Prostate gland (tissue), 2 donors: ENCODE measurements at places on chromosomes 1 and 21. TPM values are rescaled to one million over a fixed set of nuclear protein-coding genes. Genes with fewer than 3 reads are reported as not detected.

SLC5A9 gene
- not detected for total RNA-seq

RBM11 gene
- total RNA-seq = 4.1 TPM

TBCE gene
- 25.0 TPM for total RNA-seq

PLEKHN1 gene
- total RNA-seq = 1.4 TPM

RHOU gene
- 39.6 TPM for total RNA-seq

CD1E gene
- total RNA-seq = 1.2 TPM

YOD1 gene
- total RNA-seq = 6.2 TPM

NECTIN4 gene
- 18.6 TPM for total RNA-seq

CSMD2 gene
- total RNA-seq = 0.14 TPM

OR14I1 gene
- not detected for total RNA-seq

ACOT11 gene
- total RNA-seq = 18.6 TPM

C1QB gene
- 151 TPM for total RNA-seq

TEKT2 gene
- total RNA-seq = 6.0 TPM

FAM177B gene
- total RNA-seq = 0.23 TPM

CD52 gene
- total RNA-seq = 5.3 TPM

DNA sequence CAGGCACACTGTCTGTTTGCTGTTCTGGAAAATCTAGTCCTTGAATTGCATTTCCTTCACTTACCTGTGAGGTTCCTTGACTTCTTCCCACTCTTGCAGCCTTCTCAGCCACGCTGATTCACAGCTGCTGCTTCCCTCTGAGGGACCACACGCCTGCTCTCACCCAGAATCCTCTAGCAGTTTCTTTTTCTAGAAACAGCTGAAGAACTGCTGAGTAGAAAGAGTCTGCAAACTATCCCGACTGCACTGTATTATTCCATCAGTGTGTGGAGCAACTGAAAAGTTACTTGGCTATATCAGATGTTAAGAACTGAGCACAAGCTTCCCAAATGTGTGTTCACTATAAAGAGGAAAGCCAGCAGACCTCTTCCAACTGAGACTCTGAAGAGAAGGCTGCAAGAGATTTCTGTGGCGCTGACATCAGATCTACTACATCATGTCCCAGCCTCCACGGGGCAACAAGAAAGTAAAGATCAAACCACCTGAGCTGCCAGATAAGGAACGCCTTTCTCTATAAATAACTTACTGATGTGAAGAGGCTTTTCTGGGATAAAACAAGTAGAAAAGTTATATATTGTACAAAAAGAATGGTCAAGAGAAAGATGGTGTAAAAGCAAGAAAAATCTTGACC is 226.6 kb downstream of the RERE start:
- no peaks in the 10 kb centered on the region for H3K36me3 ChIP-seq
- H3K4me1 ChIP-seq = peaks cover 2% of the 10 kb centered on the region
- no peaks in the 10 kb centered on the region for H3K27me3 ChIP-seq
- DNase-seq = no peak
- H3K27ac ChIP-seq = no peak overlapping the region

GRCh38 chr1:225480825-225481434 is 53.1 kb upstream of the LBR start:
- DNase-seq = no peak
- H3K4me3 ChIP-seq = no peak overlapping the region
- H3K27me3 ChIP-seq = no peaks in the 10 kb centered on the region
- no peaks in the 10 kb centered on the region for H3K4me1 ChIP-seq
- H3K36me3 ChIP-seq = no peaks in the 10 kb centered on the region
- H3K27ac ChIP-seq = no peak overlapping the region

GRCh38 chr1:224726441-224727182 is 110.5 kb downstream of the CNIH3 start:
- H3K4me1 ChIP-seq = no peaks in the 10 kb centered on the region
- no peak for DNase-seq
- no peak overlapping the region for H3K27ac ChIP-seq
- H3K27me3 ChIP-seq = no peaks in the 10 kb centered on the region
- no peaks in the 10 kb centered on the region for H3K36me3 ChIP-seq

- H3K27me3 ChIP-seq = no peaks in the 10 kb centered on the region
- H3K36me3 ChIP-seq = no peaks in the 10 kb centered on the region
- H3K27ac ChIP-seq = no peak overlapping the region
- H3K4me1 ChIP-seq = peaks cover 4% of the 10 kb centered on the region
- no peak overlapping the region for H3K4me3 ChIP-seq
These were observed 4.3 kb downstream of the PRMT2 start for GRCh38 chr21:46639489-46640386.

DNA sequence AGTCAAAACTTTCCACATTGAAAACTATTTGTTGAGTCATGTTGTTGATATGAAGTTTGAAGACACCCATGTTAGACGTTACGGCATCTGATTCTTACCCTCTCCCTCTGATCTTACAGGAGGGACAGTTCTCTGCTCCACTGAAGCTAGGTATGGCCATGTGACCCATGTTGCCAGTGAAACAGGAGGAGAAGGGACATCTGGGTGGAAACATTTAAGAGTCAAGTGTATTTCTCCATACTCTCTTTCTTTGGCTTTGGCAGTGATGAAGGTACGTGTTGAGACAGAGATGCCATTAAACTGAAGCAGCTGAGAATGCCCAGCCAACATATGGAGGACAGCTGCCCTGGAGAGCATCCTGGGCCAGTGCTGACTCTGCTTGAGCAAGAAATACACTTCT is 198.4 kb upstream of the PTGFR start:
- no peaks in the 10 kb centered on the region for H3K27me3 ChIP-seq
- H3K4me3 ChIP-seq = no peak overlapping the region
- no peaks in the 10 kb centered on the region for H3K36me3 ChIP-seq
- no peak for DNase-seq

DNA sequence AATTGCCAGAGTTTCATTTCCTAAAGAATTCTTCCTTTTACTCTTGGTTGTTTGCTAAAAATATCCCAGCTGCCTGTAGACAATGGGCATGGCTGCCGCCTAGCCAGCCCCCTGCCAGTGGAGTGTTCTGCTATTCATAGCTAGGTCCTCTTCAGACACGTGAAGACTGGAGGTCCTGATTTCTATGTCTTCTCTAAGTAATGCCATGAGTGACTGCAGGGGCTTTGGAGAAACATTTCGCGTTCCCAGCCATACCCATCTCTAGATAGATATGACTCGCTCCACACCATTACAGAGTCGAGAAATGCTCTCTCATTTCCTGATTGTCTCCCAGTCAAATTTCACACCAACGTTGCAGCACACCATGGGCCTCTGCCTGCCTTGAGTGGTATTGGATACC is 99.5 kb upstream of the BACE2 start:
- no peak overlapping the region for H3K27ac ChIP-seq
- no peaks in the 10 kb centered on the region for H3K4me1 ChIP-seq
- no peak overlapping the region for H3K4me3 ChIP-seq
- no peaks in the 10 kb centered on the region for H3K36me3 ChIP-seq
- no peaks in the 10 kb centered on the region for H3K27me3 ChIP-seq

DNA sequence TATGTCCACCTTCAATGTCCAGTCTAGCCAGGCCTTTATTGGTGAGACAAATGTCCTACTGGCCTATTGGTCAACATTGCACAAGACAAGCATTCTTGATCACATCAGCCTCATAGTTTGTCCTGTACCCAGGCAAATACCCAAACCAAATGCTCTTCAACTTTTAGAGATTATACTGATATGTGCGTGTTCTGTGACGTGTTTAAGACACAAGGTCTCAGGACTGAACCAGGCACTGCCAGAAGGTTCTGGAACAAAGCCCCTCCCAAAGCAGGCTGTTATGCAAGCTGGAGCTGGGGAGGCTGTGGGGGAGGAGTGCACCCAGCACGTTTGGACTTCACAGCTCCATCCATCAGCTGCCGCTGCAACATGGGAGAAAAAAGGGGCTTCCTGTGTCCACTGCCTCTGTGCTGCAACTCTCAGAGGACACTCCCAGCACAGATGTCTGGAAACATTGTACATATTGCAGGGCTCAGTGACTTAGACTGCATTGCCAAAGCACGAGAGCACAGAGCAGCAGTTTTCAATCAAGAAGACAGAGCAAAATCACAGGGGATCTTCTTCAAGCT is 45.9 kb downstream of the NID1 start:
- H3K36me3 ChIP-seq = no peaks in the 10 kb centered on the region
- no peaks in the 10 kb centered on the region for H3K27me3 ChIP-seq
- no peak for DNase-seq
- no peak overlapping the region for H3K4me3 ChIP-seq

- H3K4me1 ChIP-seq = no peaks in the 10 kb centered on the region
- no peaks in the 10 kb centered on the region for H3K36me3 ChIP-seq
- H3K27me3 ChIP-seq = no peaks in the 10 kb centered on the region
- DNase-seq = no peak
- no peak overlapping the region for H3K4me3 ChIP-seq
- H3K27ac ChIP-seq = no peak overlapping the region
These were observed 38.8 kb upstream of the CTBS start for GRCh38 chr1:84613026-84613425.

GRCh38 chr1:163875200-163875926 is 553.6 kb downstream of the NUF2 start:
- H3K36me3 ChIP-seq = no peaks in the 10 kb centered on the region
- no peaks in the 10 kb centered on the region for H3K27me3 ChIP-seq
- peaks cover 4% of the 10 kb centered on the region for H3K4me1 ChIP-seq
- no peak for DNase-seq
- no peak overlapping the region for H3K27ac ChIP-seq

GRCh38 chr1:53066891-53067738 is 5.1 kb downstream of the PODN start:
- no peak for DNase-seq
- H3K27ac ChIP-seq = no peak overlapping the region
- peaks cover 4% of the 10 kb centered on the region for H3K27me3 ChIP-seq
- H3K4me3 ChIP-seq = no peak overlapping the region
- no peaks in the 10 kb centered on the region for H3K4me1 ChIP-seq

- H3K27me3 ChIP-seq = peaks cover 2% of the 10 kb centered on the region
- no peaks in the 10 kb centered on the region for H3K4me1 ChIP-seq
- no peak overlapping the region for H3K27ac ChIP-seq
- no peak for DNase-seq
- no peak overlapping the region for H3K4me3 ChIP-seq
These were observed 146.4 kb upstream of the POU3F1 start for GRCh38 chr1:38193040-38193439.

GRCh38 chr1:31549809-31550620 is 26.3 kb upstream of the TINAGL1 start:
- H3K4me3 ChIP-seq = no peak overlapping the region
- no peaks in the 10 kb centered on the region for H3K27me3 ChIP-seq
- H3K27ac ChIP-seq = no peak overlapping the region

DNA sequence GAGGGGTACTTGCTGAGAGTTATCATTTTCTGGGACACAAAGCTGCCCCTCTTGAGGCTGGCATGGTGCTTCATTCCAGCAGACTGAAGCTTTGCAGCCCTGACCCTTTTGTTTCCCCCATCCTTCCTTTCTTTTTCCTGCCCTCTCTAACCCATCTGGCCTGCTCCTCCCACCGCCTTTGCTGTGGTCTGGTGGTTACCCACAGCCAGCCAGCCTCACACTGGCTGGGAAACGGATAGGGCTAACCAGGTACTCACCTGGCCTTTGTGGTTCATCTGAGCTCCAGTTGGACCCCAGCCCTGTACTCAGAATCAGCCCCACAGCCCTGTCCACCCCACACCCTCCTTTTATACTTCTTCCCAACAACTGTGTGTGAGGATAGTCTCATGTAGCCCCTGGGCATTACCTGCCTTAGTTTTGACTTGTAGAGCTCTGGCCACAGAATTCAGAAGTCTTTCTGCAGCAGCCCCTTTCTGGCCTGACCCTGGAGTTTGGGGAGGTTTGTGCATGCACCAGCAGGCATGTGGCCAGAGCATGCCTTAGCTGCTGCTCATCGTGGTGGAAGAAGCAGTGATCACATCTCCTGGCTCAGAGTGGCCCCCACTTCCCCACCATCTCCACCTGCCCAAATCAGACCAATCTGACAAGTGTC is 138.0 kb downstream of the TRABD2B start:
- DNase-seq = no peak
- no peaks in the 10 kb centered on the region for H3K4me1 ChIP-seq
- H3K36me3 ChIP-seq = no peaks in the 10 kb centered on the region
- no peaks in the 10 kb centered on the region for H3K27me3 ChIP-seq
- no peak overlapping the region for H3K27ac ChIP-seq

GRCh38 chr21:45977396-45977795 is 4.2 kb upstream of the COL6A1 start:
- H3K27me3 ChIP-seq = no peaks in the 10 kb centered on the region
- H3K4me1 ChIP-seq = peaks cover 9% of the 10 kb centered on the region
- H3K36me3 ChIP-seq = no peaks in the 10 kb centered on the region
- peak overlapping the region; percentile 69 for H3K27ac ChIP-seq
- H3K4me3 ChIP-seq = no peak overlapping the region

- H3K4me3 ChIP-seq = no peak overlapping the region
- peak; percentile 5 for DNase-seq
- peak overlapping the region; percentile 26 for H3K27ac ChIP-seq
- no peaks in the 10 kb centered on the region for H3K36me3 ChIP-seq
These were observed 60.0 kb upstream of the C1orf105 start for GRCh38 chr1:172360511-172360910.

GRCh38 chr1:157112186-157112867 is 12.7 kb upstream of the ETV3L start:
- no peak overlapping the region for H3K27ac ChIP-seq
- no peak overlapping the region for H3K4me3 ChIP-seq
- H3K4me1 ChIP-seq = no peaks in the 10 kb centered on the region
- no peak for DNase-seq

DNA sequence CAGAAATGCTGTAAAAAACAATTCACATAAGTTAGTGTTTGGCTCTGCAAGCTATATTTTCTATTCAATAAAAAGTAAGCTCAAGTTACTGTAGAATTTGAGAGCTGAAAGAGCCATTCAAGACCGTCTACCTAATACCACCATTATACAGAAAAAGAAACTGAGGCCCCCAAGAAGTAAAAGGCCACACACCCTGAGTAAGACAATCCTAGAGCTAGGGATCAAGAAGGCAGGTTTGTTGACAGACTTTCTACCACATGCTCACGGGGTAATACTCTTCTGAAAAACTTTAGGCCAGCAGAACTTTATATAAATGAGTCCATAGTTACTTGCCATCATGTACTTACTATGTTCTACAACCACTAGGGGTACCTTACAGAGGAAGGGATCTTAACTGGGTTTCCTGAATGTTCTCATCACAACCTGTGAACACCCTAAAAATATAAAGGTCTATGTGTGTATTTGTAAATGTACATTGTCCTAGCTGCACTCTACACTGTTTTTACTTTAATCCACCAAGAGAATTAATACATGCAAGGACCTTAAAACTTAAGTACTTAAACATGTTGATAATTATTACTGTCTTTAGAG is 2.7 kb downstream of the PSMG1 start:
- no peaks in the 10 kb centered on the region for H3K4me1 ChIP-seq
- no peak overlapping the region for H3K27ac ChIP-seq
- H3K27me3 ChIP-seq = no peaks in the 10 kb centered on the region
- no peaks in the 10 kb centered on the region for H3K36me3 ChIP-seq
- H3K4me3 ChIP-seq = no peak overlapping the region

- H3K27me3 ChIP-seq = no peaks in the 10 kb centered on the region
- no peak overlapping the region for H3K4me3 ChIP-seq
- no peaks in the 10 kb centered on the region for H3K4me1 ChIP-seq
- DNase-seq = no peak
- H3K27ac ChIP-seq = no peak overlapping the region
These were observed 14.3 kb downstream of the GPR137B start for GRCh38 chr1:236156512-236157208.

GRCh38 chr1:228165372-228166169 is at the start of gene IBA57:
Gene IBA57, plus strand, starts transcription at chr1:228165804. Its CDS starts 13 bp downstream, at chr1:228165817.
- H3K27ac ChIP-seq = peak within 1 kb of the TSS; percentile 99
- H3K4me3 ChIP-seq = peak within 1 kb of the TSS; percentile 92
- H3K36me3 ChIP-seq = no peaks in the 10 kb centered on the region
- H3K27me3 ChIP-seq = no peaks in the 10 kb centered on the region
- DNase-seq = peak; percentile 99

GRCh38 chr1:201265756-201266155 is 17.6 kb upstream of the PKP1 start:
- no peak overlapping the region for H3K27ac ChIP-seq
- no peaks in the 10 kb centered on the region for H3K27me3 ChIP-seq
- peak; percentile 1 for DNase-seq

GRCh38 chr1:22611530-22611947 is 24.9 kb upstream of the C1QA start:
- peaks cover 12% of the 10 kb centered on the region for H3K27me3 ChIP-seq
- DNase-seq = no peak
- H3K4me3 ChIP-seq = no peak overlapping the region
